ENCODE measurements at places on chromosomes 2 and 18. TPM values are rescaled to one million over a fixed set of nuclear protein-coding genes. Genes with fewer than 3 reads are reported as not detected.

GRCh38 chr2:12008425-12009061 is 262.1 kb downstream of the LPIN1 start:
- no peak for DNase-seq

GRCh38 chr2:230930928-230931555 is 6.0 kb upstream of the GPR55 start:
- peak; percentile 62 for DNase-seq

- DNase-seq = no peak
Observed at GRCh38 chr2:10658914-10659257, 30.9 kb downstream of the NOL10 start.

- DNase-seq = no peak
Observed at GRCh38 chr2:120892271-120892966, 156.8 kb downstream of the GLI2 start.

The CNDP1 gene
- total RNA-seq = not detected

The ESPNL gene
- 0.48 TPM for total RNA-seq

DNA sequence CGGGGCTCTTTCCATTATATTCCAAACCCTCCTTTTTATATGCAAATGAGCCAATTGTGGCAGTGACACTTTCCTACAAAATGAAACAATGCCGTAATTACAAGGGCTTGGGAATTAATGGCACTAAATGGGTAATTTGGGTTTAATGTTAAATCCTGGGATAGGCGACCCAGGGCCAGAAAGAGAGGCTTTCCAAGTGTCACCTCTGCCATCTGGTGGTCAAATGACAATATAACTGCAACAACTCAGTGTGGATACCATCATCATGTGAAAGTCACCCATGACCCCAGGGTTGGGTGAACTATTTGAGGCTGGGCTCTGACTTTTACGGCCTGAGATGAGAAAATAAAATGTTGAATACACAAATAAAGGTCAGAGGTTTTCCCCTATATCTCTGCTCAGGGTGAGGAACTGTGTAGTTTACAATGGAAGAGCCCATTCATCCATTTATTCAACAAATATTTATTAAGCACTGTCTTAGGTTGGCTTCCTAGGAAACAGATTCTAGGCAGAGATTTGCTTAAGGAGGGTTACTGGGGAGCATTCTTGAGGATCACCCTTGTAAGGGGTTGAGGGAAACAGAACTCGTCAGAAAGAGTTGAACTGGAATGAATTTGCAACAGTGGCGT is 13.6 kb upstream of the THADA start:
- DNase-seq = no peak

DNA sequence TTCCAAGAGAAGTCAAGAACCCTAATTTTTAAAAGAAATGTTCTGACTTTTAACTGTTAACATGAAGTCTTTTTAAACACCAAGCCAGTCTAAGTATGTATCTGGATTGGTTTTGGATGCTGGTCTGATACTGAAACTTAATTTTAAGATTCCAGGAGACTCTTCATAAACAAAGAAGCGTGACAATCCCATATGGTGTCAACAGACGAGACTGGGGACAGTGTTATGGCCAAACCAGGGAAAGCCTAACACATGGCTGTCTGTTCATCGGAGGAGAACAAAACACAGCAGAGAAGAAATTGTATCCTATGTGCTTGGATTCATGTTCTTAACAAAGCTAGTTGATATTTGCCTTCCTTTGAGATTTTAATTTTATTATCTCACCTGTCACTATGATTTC is 80.5 kb upstream of the UPP2 start:
- DNase-seq = no peak

All from mesenteric fat pad (tissue), 1 donor.